ENCODE measurements at places on chromosomes 2 and 18.

GRCh38 chr2:136049991-136050920 lies 64.8 kb upstream of the DARS1 start:
- DNase-seq, result no peak

- no peak for DNase-seq
These were observed 644.4 kb downstream of the PLCL1 start for GRCh38 chr2:198448789-198449188.

GRCh38 chr2:44936275-44936674 lies 5.2 kb upstream of the SIX3 start:
- DNase-seq, result no peak

DNA sequence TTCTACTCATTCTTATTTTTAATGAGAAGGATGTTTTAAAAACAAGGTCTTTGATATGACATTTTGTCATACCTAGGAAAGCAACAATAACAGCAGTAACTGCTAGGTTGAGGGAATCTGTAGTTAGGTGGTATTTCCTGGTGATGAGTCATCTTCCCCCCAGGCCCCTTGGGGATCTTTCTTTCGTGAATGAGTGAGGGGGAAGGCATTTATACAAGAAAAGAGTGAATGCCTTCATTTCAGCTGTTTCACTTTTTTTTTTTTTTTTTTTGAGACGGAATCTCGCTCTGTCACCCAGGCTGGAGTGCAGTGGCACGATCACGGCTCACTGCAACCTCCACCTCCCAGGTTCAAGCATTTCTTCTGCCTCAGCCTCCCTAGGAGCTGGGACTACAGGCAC lies 108.6 kb downstream of the MAP4K4 start:
- peak; percentile 50 for DNase-seq

DNA sequence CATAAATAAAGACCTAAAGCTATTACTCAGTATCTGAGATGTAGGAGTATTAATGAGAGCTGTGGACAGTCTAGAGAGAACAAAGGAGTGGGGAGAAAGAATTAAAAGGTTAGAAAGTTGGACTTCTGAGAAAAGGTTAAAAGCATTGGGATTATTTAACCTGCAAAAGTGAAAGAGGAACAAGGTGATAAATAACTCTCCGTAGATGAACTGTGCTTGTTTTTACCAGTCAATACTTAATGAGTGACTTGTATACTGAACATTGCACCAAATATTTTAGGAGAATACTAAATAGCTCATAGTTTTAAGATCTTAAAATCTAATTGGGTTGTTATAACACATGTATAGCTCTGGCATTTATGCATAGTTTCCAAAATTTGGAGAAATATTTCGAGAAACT lies 137.5 kb downstream of the GPD2 start:
- no peak for DNase-seq

DNA sequence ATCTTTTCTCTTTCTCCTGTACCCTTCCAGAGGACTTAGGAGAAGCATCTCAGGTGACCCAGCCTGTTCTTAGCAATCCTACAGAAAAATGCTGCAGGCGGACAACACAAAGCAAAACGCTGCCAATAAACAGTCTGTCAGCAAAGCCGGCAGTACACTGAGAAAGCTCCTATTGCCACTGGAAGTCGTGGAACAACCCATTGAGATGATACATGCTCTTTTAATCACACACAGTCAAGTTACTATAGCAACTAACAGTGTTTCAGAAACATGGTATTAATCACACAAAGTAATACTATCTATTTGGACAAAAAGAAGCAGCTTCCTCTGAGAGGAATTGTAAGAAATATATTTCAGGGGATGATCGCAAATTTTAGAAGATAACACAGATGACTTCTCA lies 10.5 kb downstream of the CTLA4 start:
- DNase-seq, result no peak

- peak; percentile 50 for DNase-seq
These were observed 161.9 kb downstream of the SUCLG1 start for GRCh38 chr2:84297155-84297554.
